ENCODE measurements at places on chromosomes 7 and 10.

GRCh38 chr10:100014071-100014762 is 4.5 kb upstream of the DNMBP start:
- DNase-seq: peak; percentile 77

- no peak for DNase-seq
These were observed 17.7 kb downstream of the NCOA4 start for GRCh38 chr10:46012746-46013145.

- no peak for DNase-seq
These were observed 12.6 kb downstream of the BAZ1B start for GRCh38 chr7:73509463-73509862.

- no peak for DNase-seq
These were observed 64.0 kb downstream of the HYCC1 start for GRCh38 chr7:22949944-22950343.

- no peak for DNase-seq
These were observed 145.0 kb downstream of the C7orf25 start for GRCh38 chr7:42766782-42767423.

GRCh38 chr10:3470191-3470590 is 297.6 kb upstream of the PITRM1 start:
- DNase-seq: no peak

DNA sequence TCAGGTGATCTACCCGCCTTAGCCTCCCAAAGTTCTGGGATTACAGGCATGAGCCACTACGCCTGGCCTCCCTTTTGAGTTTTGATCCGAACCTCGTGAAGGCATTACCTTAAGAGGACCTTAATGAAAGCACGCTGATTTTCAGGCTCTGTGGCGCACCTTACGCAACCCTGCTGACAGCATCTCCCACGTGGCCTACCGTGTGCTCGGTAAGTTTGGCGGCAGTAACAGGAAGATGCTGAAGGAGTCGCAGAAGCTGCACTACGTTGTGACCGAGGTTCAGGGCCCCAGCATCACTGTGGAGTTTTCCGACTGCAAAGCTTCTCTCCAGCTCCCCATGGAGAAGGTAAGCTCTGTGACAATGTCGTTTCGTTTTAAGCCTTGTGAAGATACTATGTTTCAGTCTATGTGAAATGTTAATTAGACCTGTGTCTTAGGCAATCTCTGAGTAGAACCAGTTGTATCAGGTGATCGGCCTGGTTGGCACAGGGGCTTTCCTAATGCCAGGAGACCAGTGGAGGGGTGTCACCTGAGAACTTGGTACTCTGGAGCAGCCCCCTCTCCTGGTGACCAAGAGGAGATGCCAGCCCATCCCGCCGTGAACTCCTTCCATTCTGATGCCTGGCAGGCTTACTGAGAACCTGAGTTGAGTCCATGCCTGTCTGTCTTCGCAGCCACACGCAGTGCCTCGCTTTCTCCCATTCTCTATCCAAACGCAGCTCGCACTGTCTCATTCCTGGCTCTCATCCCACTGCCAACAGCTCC is 43.5 kb downstream of the TRRAP start:
- DNase-seq: no peak

DNA sequence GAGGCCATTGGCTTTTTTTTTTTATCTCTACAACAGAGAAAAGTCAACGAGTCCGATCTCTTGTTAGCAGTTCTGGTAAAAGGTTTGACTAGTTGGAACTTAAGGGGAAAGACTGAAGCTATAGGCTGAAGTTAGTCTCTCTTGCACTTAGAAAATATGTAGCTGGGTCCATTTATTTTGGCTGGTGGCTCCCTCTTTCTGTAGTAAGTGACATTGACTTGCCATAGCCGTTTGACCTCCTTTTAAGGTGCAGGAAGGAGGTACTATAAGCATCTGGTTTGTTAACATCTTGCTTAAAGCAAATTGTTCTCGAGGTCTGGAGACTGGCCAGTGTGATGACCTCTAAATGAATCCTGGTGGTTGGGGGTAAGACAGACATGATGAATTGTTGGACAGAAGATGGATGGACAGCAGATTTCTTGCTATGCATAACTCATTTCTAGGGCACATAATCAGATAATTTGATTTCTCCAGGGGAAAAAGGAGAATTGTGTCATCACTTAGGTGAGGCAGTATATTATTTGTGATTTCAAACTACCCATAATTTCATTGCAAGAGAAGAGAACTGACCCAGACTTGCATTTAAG is 356.3 kb upstream of the GALNT17 start:
- no peak for DNase-seq

DNA sequence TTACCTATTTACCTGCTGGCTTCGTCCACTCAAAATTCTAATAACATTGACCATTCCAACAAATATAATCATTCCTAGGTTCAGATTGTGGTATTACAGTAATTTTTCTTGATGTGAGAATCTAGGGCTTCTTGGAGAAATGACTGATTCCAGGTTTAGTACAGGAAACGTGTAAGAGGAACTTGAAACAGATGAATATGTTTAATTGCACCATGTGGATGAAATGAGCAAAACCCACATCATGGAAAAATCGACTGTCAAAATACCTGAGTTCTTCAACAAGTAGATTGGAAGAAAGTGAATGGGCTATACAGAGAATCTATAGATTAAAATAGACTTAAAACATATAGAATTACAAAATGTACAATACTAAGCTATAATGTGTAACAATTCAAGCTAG is 24.9 kb upstream of the OR9A4 start:
- DNase-seq: no peak

- DNase-seq: no peak
These were observed 10.0 kb downstream of the AOC1 start for GRCh38 chr7:150862356-150862755.

GRCh38 chr7:50379539-50379938 is 70.6 kb downstream of the FIGNL1 start:
- DNase-seq: no peak

DNA sequence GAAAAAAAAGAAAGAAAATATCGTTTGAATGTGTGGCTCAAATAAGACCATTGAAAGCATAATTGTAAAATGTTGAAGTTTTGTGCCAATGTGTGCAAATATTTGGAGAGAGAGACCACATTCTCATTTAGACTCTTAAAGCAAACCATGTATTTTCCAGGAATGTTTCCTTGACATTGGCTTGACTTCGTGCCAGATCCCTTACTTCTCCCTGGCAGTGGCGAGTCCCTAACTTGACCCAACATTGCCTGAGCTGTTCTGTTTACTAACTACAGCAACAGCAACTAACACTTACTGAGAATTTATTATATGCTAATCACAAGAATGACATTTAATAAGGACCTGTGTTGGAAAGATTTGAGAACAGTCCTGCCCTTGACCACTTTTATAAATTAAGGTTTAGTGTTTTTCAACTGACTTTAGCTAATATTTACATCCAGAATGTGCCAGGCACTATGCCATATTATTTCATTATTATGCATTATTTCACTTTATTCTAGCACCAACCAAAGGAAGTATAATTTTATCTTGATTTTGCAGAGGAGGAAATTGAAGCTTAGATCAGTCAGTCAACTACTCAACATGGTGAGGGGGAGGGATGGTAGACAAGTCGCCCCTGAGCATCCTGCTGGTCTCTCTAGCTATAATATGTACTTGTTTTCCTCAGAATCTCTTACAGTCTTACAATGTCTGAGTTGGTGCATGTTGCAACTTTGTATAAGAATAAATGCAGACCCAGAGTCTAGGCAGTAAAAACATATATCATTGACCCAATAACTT is 29.7 kb downstream of the ZNF467 start:
- no peak for DNase-seq

DNA sequence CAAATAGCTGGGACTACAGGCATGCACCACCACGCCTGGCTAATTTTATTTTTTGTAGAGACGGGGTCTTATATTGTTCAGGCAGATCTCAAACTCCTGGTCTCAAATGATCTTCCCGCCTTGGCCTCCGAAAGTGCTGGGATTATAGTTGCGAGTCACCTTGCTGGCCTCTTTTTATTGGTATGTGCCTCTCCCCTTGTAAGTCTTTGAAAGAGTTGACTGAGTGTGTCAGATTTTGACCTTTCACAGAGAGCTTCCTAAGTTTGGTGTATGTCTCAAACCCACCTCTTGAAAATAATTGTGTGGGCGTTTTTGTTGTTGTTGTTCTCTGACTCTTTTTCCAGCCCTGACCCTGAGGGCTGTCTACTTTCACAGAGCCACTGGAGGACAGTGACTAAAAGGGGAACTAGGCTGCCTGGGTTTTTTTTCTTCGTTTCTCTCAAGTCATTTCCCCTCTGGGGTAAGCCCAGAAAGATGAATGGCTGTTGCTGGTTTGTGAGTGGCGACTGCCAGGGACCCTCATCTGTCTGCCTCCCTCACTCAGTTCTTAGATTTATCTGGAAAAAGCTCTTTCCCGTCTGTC is 262.8 kb downstream of the ZEB1 start:
- DNase-seq: no peak

GRCh38 chr10:69272624-69273023 is 5.7 kb upstream of the HK1 start:
- DNase-seq: no peak

- DNase-seq: no peak
These were observed 656.6 kb downstream of the INHBA start for GRCh38 chr7:41046221-41046761.

DNA sequence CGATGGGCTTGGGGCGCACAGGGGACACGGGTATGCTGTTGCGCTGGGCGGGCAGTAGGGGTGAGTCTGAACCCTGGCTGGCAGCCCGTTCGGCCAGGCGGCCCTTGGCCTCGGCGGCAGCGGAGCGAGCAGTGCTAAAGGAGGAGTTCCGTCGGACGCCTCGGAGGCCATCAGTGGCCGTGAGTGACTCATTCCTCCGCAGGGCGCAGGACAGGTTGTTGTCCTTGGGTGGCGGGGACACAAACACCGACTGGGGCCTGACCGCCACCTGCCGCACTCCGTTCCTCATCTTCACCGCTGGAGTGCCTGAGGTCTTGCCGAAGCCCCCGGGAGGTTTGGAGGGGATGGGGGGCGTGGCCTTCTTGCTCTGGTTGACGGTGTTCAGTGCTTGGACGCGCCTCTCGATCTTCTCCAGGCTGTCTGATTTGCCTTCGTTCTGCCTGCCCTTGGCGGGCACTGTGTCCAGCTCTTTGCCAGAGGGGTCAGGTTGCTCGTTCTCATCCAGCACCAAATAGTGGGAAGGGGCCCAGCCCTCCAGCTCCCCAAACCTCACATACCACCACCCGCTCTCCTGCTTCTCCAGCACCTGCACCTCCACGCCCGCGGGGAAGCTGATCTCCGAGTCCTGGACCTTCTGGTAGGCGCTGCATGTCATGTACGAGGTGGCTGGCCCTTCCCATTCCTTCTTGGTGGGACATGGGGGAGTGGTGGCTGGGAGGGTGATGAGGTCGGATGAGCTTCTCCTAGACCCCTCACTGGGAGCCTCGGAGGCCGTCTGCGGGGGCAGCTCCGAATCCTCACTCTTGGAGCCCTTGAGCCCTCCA is 108.7 kb downstream of the NEURL1 start:
- DNase-seq: no peak
